Activated gamma-delta T cell treated with Interleukin-2 at 50 U/mL for 16 hours (primary cell): ENCODE measurements at places on chromosomes 3 and 15.
A peak's percentile ranks its signal among the peaks of the same experiment; 100 is the strongest.

- DNase-seq, result no peak
Measured at GRCh38 chr15:76151599-76151974, 91.8 kb downstream of the TMEM266 start.

- DNase-seq, result no peak
Measured at GRCh38 chr3:19213603-19214220, 65.4 kb downstream of the KCNH8 start.

DNA sequence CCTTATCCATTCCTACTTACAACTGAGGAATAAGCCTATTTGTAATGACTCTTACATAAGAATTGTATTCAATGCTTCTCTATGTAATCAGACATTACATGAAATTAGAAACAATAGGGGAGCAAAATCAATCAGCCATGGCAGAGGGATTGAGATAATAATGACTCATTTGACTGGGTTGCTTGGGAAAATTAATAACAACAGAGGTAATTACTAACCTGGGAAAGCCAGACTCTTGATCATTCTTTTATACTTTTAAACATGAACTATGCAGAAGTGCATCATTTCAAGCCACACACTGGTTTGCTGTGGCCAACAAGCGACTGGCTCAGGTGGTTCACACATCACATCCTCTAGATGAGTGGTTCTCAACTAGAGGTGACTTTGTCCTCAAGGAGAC, 126.3 kb upstream of the CRBN start:
- DNase-seq, result no peak

DNA sequence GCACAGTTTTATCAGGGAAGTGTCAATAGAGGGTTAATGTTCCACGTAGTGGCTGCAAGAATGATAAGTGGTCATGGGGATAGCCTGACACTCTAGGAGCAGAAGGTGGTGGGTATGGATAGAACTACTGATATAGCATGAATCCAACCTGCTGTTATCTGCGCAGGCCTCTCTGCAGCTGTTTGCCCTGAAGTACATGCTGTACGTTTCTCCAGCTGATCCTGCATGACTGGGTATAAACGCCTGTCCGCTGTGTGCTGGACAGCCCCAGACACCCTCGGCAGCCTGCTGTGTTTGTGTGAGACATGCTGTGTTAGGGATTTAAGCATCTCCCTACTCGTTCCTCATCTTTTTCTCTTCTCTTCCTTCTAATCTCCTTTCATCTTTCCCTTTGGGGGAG, 87.1 kb downstream of the LPP start:
- DNase-seq, result no peak

GRCh38 chr3:182795389-182795782, 2.1 kb downstream of the ATP11B start:
- peak; percentile 48 for DNase-seq

- no peak for DNase-seq
Measured at GRCh38 chr15:65945616-65946015, 76.3 kb downstream of the RAB11A start.

DNA sequence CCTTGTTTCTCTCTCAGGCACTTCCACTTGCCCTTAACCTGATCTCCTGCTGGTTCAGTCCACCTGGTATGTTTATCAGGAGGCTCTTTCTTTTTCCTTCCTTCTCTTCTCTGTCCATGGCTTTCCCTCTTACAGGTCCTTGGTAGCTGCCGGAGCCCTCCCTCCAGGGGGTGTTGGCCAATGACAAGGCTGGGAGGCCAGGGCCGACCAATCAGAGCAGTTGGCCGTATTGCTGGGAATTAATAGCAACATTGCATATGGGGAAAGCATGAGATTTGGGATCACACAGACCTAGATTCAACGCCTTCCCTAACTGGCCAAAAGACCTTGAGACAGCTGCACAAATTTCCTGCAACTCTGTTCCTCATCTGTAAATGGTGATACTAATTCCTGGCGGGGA, 62.4 kb downstream of the CEMIP start:
- no peak for DNase-seq

GRCh38 chr15:96802611-96803255, 472.2 kb downstream of the NR2F2 start:
- DNase-seq, result no peak

- DNase-seq, result no peak
Measured at GRCh38 chr15:48976444-48977088, 12.8 kb upstream of the SHC4 start.

DNA sequence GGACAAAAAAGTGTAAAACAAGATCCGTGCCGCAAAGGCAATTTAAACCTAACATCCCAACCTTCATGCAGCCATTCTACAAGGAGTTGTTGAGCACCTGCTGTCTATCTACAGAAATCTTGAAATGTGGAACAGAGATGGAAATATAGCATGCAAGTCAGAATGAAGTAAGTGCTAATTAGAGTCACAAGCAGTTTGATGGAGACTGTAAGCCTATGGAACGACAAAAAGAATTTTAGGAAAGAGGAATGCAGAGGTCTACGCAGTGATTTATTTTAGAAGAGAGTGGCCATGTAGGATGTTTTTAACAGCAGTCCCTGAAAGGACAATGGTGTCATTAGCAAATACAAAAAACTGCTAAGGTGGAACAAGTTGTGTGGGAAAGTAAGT, 851 bp upstream of the DCBLD2 start:
- DNase-seq, result no peak

DNA sequence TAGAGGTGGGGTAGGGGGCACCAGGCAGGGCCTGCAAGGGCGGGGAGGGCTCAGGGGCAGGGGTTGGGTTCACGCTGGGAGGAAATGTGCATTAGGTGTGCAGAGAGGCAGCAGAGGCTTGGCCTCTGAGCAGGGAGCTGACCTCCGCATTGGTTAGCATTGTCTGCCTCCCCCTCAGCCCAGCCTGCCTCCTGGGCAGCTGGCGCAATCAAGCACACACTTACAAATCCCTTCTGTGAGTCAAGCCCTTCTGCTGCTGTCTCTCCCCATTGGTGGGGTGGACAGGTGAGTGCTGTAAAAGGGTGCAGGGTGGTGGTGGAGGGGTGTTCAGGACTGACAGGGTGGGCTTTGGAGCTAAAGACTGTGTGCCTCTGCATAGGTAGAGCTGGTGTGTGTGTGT, 9.3 kb downstream of the LOXL1 start:
- no peak for DNase-seq

- no peak for DNase-seq
Measured at GRCh38 chr3:27290760-27291159, 78.4 kb downstream of the NEK10 start.

- no peak for DNase-seq
Measured at GRCh38 chr3:52186729-52187128, 11.2 kb upstream of the ALAS1 start.

DNA sequence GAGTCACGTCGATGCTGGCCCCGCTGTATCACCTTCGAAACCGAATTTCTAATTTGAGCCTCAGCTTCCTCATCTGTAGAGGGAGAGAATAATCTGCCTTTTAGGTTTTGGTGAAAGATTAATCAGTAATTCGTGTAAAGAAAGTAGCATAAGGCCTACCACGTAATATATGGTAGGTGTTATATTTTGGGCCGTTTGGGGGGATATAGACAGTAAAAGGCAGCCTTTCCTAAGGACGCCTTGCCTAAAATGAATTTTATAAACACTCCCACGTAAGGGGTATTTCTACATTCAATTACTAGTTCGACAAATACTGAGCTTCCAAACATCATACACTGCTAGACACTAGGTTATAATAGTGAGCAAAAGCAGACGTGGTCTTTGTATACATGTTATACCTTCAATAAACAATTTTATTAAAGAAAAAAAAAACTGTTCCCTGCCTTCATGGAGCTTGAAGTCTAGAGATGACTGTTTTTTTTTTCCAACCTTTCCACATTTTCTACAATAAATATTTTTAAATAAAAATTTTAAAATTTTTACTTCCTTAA, 737 bp downstream of the JAGN1 start:
- no peak for DNase-seq
